ENCODE measurements at places on chromosomes 12 and 14. TPM values are rescaled to one million over a fixed set of nuclear protein-coding genes. Genes with fewer than 3 reads are reported as not detected.

The RASSF9 gene
- not detected for polyA plus RNA-seq

The KRT72 gene
- not detected for polyA plus RNA-seq

The RIN3 gene
- 3.5 TPM for polyA plus RNA-seq

The ETNK1 gene
- polyA plus RNA-seq, result 13.7 TPM

The IRAK3 gene
- polyA plus RNA-seq, result not detected

The GLT8D2 gene
- polyA plus RNA-seq, result not detected

The ERP27 gene
- 1.6 TPM for polyA plus RNA-seq

The OTX2 gene
- polyA plus RNA-seq, result not detected

DNA sequence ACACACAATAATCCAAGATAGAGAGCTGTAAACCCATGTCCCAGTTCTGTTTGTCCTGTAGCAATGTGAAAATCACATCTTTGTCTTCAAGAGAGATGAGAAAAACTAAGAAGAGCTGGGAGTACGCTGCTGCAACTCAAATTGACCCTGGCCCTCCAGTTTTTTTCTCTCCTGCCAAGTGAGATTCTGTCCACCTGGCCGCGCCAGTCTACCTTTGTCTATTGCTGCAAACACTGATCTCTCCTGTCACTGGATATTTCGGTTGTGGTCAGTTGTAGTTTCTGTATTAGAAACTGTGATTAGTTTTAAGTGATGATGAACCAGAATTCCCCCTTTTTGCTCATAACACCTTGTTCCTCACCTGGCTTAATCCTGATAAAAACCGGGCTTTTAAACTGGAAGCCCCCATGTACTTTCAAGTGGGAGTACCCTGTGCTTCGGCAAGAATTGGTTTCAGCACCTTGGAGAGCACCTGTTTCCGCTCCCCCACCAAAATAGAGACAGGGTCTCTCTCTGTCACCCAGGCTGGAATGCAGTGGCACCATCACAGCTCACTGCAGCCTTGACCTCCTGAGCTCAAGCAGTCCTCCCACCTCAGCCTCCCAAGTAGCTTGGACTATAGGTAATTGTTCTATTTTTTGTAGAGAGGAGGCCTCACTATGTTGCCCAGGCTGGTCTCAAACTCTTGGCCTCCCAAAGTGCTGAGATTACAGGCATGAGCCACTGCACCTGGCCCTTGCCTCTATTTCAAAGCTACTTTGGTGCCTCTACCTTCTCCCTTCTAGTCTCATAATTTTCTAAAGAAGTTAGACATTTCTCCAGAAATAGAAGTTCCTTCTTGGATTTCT lies 156.8 kb downstream of the PHETA1 start:
- H3K4me3 ChIP-seq, result no peak overlapping the region
- H3K4me1 ChIP-seq, result no peaks in the 10 kb centered on the region
- H3K27ac ChIP-seq, result no peak overlapping the region
- peaks cover 24% of the 10 kb centered on the region for H3K27me3 ChIP-seq
- H3K36me3 ChIP-seq, result no peaks in the 10 kb centered on the region
- no peak for DNase-seq

GRCh38 chr12:40701756-40702155 lies 9.5 kb downstream of the CNTN1 start:
- H3K27me3 ChIP-seq, result no peaks in the 10 kb centered on the region
- H3K27ac ChIP-seq, result no peak overlapping the region
- H3K4me1 ChIP-seq, result no peaks in the 10 kb centered on the region
- no peak for DNase-seq

DNA sequence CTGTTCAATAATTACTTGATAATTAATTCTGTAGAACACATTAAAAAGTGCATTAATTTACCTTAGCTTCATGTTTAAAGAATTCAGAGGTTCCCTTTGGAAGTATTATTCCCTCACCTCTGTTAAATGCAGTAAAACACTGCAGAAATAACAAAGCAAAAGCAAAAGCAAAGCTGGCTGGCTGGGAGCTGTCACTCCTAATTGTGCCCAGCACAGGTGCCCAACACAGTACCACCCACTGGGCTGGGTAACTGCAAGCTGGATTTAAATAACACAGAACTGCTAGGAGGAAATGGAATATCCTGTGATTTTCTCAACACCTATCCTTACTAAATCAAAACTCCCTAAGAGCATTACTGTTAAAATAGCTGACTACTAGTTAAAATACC lies 72.6 kb downstream of the SLC2A13 start:
- no peak overlapping the region for H3K4me3 ChIP-seq
- no peak overlapping the region for H3K27ac ChIP-seq
- H3K36me3 ChIP-seq, result no peaks in the 10 kb centered on the region
- H3K4me1 ChIP-seq, result no peaks in the 10 kb centered on the region
- no peaks in the 10 kb centered on the region for H3K27me3 ChIP-seq

DNA sequence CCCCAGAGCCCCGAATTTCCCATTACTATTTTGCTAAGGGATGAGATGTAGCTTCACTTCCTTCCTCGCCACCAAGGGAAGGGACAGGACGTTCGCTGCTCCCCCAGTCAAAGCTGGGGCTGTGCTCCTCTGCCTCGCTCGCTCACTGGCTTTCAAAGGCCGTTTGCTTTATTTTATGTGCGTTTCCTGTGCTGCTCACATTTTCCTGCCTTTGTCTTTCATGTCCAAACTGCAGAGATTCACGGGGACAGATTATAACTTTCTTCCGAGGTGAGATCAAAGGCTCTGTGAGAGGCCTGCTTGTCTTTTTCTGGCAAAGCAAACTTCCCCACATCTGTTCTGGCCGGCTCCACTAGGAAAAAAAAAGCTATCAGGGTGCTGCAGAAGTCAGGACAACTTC lies 76.0 kb upstream of the FZD10 start:
- H3K4me3 ChIP-seq, result no peak overlapping the region
- H3K36me3 ChIP-seq, result no peaks in the 10 kb centered on the region
- H3K4me1 ChIP-seq, result no peaks in the 10 kb centered on the region

GRCh38 chr14:52551205-52551604 lies 1.1 kb downstream of the TXNDC16 start:
- DNase-seq, result no peak
- H3K27me3 ChIP-seq, result no peaks in the 10 kb centered on the region
- no peaks in the 10 kb centered on the region for H3K36me3 ChIP-seq
- peaks cover 38% of the 10 kb centered on the region for H3K4me1 ChIP-seq

DNA sequence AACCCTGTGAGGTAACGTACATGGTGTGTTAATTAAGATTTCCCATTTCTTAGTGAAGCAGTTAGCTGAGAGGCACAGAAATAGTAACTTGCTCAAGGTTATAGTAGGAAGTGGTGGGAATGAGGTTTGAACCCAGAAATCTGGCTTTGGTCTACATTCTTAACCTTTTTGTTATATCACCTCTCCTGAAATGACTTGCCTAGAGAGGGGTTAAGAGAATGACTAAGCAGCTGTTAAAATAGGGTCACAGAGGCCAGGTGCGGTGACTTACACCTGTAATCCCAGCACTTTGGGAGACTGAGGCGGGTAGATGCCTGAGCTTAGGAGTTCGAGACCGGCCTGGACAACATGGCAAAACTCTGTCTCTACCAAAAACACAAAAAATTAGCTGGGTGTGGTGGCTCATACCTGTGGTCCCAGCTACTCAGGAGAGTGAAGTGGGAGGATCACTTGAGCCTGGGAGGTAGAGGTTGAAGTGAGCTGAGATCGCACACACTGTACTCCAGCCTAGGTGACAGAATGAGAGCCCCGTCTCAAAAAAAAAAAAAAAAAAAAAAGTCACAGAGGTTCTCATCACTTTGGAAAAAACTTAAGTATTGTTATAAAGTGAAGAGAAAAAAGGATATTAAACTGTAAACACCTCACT lies 57.6 kb upstream of the RD3L start:
- no peaks in the 10 kb centered on the region for H3K36me3 ChIP-seq
- no peak overlapping the region for H3K27ac ChIP-seq
- no peak overlapping the region for H3K4me3 ChIP-seq
- H3K27me3 ChIP-seq, result peaks cover 34% of the 10 kb centered on the region
- no peak for DNase-seq

DNA sequence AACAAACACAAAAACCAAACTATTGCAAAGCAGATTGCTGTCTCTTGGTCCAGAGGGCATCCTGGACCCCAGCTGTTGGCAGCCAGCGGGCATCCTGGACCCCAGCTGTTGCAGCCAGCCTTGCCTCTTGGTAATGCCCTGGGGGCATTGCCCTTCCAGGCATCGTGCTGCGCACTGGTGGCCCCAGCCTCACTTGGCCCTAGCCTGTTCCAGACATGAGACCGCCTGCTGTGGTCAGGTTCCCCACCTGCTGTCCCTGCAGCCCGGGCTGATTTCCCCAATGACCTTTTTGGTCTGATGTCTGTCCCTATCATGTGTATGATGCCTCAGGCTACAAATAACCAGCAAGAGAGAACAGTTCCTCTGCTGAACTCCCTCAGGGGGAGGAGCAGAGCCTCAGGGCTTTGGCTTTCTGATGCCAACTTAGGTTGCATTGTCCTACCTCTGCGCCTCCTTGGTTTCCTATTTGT lies 20.8 kb downstream of the MLXIP start:
- no peaks in the 10 kb centered on the region for H3K36me3 ChIP-seq
- DNase-seq, result no peak
- no peak overlapping the region for H3K27ac ChIP-seq
- H3K4me1 ChIP-seq, result peaks cover 40% of the 10 kb centered on the region

DNA sequence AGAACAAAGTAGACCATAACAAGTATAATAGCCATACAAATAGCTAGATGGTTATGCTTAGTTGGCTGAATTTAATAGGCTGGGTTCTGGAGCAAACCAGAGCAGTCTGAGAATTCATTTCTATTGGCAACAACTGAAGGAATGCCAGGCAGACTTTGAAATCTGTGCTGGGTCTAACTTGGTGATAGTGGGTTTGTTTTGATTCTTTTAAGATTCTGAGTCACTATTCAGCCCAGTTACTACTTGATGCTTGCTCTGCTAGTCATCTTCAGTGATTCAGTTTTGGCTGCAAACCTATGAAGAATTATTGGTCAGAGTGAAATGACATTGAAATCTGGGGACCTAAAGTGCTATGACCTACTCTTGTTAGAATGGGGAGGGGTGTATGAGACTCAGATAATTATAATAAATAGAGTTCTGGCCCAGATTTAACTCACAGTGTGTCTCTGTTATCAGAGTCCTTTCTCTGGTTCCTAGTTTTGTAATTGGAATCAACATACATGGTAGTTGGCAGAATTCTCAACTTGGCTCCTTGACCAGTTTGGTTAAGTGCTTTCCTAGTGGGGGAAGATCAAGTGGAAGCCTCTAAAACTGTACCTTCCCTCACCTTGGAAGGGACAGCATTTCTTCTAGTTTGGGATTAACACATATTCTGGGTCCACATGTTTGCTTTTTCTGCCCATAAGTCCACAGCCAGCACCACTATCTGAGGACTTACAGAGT lies 43.5 kb downstream of the MNAT1 start:
- H3K4me3 ChIP-seq, result no peak overlapping the region
- DNase-seq, result no peak
- H3K27ac ChIP-seq, result no peak overlapping the region
- H3K36me3 ChIP-seq, result no peaks in the 10 kb centered on the region

GRCh38 chr14:24473211-24473610 lies 30.6 kb upstream of the SDR39U1 start:
- H3K4me1 ChIP-seq, result no peaks in the 10 kb centered on the region
- DNase-seq, result no peak
- H3K27me3 ChIP-seq, result no peaks in the 10 kb centered on the region

DNA sequence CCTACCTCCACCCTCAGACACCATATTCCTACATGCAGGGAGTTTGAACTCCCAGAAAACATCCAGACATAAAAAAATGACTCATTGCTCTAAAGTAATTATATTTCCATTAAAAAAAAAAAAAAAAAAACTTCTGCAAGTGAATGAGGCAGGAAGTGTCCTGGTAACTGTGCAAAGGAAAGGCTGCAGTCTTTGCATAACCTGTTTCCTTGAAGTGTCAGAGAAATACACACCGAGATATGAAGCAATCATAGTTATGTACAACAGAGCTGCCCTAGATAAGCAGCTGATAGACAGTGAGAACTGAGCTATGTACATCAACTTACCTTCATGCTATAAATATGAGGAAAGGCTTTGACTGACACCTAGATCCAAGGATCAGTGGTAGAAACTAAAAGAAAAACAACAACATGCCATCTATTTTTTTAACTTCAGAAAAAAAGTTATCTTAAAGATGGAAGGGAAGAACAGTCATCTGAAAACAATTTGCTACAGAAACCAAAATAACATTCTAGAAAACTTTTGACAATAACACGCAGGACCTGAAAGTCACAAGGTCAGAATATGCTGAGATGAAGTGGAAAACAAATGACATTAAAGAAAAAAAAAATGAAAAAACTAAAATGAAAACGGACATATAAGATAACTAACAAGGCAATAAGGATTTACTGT lies 263.2 kb downstream of the SEC23A start:
- H3K4me1 ChIP-seq, result no peaks in the 10 kb centered on the region
- no peak overlapping the region for H3K27ac ChIP-seq
- H3K36me3 ChIP-seq, result no peaks in the 10 kb centered on the region
- H3K4me3 ChIP-seq, result no peak overlapping the region

DNA sequence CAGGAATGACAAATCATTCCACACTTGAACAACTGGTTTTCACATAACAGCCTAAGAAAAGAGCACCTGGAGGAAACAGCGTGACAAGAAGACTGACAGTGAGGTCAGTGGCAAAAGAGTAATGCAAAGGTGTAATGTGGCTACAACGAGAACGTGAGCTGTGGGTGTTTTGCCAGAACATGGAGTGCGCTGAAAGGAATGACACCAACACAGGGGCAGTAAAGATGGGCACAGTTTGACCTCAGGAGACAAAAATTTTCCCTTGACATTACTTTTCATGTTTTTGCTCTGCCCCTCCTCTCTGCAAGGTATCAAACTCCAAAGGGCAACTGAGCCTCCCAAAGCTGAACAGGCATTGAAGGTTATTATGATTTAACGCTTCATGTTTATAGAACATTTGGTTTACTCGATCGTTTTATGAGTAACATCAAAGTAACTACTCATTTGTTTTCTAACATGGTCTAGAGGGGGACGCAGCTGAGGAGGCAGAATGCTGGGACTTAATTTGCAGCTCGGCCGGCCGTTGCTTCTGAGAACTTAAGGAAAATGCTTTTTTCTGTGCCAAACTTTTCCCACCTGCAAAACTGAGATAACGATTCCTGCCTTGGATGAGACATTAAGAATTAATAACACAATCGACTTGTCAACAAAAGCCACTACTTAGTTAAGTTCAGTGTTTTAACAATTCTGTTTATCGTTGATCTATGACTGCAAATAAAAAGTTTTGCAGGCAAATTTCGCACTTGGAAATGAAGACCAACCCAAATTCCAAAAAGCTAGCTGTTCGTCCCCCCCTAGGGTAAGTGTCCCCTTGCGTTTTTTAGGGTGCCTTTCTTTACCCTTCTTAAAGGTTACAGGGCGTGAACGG lies 954 bp downstream of the HAUS4 start:
- peak; percentile 48 for DNase-seq
- H3K27me3 ChIP-seq, result no peaks in the 10 kb centered on the region
- H3K4me1 ChIP-seq, result peaks cover 47% of the 10 kb centered on the region
- H3K36me3 ChIP-seq, result 0 out of 2 replicates have a peak, but pooled peaks cover 1% of the 10 kb centered on the region
- H3K4me3 ChIP-seq, result peak overlapping the region; percentile 73
- H3K27ac ChIP-seq, result peak overlapping the region; percentile 78

DNA sequence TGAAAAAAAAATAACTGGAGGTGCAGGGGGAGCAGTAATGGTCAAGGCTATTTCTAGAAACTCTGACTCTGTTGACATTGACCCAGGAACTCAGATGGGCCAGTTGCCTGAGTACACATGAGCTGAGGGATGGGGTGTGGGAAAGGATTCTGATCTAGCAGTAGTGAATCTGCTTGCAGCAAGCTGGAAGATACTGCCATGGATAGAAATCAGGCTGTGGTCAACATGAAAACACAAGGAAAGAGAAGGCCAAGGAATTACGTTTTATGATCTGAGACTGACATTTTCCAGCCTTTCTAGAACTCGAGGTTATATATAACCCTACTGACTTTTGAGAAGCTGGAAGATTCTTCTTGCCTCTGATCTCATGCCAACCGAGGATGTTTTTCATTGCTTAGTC lies 90.0 kb downstream of the ANO6 start:
- no peak for DNase-seq
- H3K4me1 ChIP-seq, result no peaks in the 10 kb centered on the region
- no peak overlapping the region for H3K4me3 ChIP-seq
- H3K36me3 ChIP-seq, result peaks cover 3% of the 10 kb centered on the region

Measured in HepG2 (cell line).